ENCODE measurements at places on chromosomes 12 and 14. TPM values are rescaled to one million over a fixed set of nuclear protein-coding genes. Genes with fewer than 3 reads are reported as not detected.

DNA sequence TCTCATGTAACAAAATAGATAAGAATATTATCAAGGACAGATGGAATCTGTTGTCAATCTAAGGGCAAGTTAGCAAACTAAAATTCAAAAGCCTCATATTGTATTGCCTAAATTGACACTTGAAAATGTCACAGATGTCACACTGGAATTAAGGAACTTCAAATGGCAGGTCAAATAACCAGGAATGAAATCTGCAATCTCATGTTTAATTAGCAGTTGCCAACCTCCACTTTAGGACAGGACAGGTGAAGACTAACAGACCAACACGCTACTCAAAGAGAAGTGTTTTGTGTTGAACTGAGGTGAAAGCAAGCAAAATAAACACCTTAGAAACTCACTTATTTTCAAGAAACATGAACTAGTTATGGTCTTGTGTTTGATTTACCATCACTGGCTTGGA, 11.1 kb downstream of the KIF21A start:
- DNase-seq = no peak

DNA sequence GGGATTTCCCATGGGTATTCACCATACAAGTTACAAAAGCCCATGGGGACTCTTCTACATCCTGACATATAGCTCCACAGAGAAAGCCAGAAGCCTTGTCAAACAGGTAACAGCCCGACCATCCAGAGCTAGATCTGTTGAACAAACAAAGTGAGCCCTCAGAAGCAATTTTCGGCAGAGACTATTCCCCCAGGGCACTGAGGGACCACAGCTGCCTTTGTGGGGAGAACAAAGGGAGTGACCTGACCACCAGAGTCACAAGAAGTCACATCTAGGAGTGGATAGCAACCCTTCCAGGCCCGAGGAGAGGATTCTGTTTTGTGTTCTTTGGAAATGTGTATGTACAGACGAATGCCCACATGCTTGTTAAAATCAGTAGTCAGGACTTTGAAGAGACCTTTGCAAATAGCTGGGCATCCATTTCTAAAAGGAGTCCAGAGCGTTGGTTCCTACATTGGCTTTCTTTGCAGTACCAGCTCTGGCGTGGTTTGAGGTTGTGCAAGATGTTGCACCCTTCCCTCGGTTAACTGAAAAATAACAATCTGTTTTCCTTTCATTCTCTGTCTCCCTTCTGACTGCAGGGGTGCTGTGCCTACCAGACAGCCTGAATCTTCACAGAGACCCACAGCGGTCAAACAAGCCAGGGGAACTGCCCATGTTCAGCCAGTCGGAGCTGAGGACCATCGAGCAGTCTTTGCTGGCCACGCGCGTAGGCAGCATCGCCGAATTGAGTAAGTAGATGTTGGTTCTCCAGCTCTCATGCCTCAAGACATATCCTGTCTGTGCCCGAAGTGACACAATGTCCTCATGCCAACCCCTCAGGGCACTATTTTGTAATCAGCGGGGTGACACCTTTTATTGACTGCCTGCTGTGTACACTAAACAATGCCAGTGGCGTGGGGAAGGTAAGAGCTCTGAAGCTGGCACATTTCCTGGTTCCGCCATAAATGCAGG, 165.4 kb upstream of the PWP1 start:
- no peak for DNase-seq

DNA sequence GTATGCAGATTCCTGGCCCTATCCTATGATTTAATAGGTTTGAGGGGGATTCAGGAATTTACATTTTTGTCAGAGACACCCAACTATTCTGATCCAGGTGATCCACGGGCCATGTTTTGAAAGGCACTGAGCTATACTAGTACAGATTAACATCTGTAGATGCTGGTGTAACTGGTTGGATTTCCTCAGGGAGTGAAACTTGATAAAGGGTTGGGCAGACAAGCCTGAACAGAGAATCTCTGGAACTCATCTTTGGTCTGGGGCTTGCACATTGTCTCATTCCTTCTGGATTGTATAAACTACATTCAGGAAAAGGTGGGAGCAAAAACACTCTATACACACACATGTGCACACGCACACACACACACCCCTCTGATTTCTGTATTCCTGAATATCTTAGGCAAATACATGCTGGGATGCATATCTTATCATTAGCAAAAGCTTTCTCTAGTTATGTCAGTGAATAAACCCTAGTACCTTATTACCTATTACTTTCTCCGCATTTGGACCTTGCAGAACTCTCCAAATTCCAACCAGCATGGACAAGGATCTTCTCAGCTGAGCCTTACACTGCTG, 104.6 kb downstream of the SLC38A1 start:
- no peak for DNase-seq

DNA sequence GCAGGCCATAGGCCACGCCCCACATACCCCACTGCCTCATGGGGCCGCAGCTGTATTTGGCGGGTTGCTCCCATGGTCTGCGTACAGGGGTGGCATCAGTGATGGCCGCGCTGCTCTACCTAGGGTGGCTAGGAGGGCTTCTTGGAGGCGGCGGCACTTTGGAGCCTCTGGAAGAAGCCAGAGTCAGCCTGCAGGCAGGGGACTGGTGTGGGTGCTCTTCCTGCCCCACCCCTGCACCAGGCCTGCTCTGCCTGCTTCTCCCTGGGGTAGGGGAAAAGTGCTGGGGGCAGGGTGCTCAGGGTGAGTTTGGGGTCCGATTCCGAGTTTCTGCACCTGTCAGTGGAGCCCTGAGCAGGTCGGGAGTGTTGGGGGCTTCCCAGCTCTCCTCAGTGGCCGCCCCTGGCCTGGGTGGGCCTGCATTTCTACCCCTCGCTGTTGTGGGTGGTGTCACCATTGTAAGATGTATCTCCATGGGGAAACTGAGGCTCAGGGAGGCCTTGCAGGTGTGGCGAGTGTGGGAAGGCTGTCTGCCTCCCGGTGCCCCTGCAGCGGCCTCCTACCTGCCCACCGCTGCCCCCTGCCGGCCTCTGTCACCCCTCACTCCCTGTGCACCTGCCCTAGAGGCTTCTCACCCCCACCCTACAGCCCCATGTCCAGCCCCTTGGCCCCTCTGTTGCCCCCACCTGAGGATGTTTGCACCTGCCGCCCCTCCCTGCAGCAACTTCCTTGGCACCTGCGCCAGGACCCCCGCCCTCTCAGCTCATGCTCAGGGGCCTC, 5.5 kb downstream of the CEP170B start:
- no peak for DNase-seq

DNA sequence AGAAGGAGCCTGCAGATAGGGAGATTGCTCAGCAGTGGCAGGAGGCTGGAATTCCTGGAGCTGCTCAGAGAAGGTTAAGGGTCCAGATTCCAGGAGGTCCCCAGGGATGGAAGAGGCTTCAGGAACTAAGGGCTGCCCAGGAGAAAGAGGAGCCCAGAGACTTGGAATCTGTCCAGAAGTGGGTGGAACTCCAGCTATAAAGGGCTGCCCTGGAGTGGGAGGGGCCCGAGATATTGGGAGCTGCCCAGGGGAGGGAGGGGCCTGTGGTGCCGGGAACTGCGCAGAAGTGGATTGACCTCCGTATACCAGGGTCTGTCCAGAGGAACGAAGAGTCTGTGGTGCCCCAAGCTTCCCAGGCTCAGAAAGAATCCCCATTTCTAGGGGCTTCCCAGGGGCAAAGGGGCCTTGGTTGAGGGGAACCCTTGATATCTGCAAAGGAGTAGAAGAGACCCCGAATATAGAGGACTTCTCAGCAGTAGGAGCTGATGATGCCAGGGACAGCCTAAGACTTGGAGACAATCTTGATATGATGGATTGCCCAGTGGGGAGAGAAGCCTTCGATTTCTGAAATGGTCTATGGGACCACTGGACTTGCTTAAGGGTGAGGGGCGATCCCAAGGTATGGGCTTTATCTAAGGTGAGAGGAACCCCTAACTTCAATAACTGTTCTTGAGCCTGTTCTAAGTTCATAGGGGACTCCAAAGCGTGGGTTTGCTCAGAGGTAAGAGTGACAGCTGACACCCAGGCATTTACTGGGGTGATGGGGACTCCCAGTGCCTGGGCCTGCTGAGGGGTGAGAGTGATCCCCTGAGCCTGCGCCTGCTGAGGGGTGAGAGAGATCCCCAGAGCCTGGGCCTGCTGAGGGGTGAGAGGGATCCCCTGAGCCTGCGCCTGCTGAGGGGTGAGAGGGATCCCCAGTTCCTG, 45.0 kb downstream of the FAM186A start:
- DNase-seq = no peak

DNA sequence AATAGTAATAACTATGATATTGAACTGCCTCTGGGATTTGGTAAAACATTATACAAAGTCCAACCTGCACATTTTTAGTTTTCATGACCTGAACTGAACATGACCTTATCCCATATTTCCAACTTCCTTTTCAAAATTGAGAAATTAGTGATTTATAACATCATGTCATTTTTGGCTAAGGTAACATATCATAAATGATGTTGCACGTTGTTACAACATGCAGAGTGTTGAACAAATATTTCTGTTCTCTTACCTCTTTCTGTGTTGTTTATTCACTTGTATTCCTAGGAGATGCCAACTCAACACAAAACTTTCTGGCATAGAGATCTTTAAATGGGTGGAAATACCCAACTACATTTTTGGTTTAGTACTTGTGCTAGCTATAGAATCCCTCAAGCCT, 496.0 kb downstream of the SLC6A15 start:
- no peak for DNase-seq

DNA sequence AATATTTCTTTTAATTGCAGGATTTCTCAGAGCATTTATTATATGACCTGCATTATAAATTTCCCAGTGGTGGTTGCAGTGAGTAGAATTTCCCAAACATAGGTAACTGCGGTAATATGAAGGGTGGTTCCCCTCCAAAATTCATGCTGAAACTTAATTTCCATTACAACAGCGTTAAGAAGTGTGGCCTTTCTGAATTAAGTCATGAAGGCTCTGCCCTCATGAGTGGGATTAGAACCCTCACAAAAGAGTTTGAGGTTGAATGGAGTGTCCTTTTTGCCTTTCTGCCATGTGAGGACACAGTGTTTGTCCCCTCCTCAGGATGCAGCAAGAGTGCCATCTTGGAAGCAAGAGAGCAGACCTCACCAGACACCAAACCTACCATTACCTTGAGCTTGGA, 233.6 kb downstream of the KTN1 start:
- no peak for DNase-seq

- no peak for DNase-seq
Measured at GRCh38 chr12:96850676-96851075, 56.4 kb upstream of the NEDD1 start.

The SLC5A8 gene
- total RNA-seq = not detected

The RD3L gene
- total RNA-seq = 13.1 TPM

The MFAP5 gene
- 20.8 TPM for total RNA-seq

Measured in cardiac septum (tissue), 1 donor.